ENCODE measurements at places on chromosomes 4 and X.

GRCh38 chr4:83926950-83927349 lies 391.0 kb downstream of the GPAT3 start:
- DNase-seq = no peak

GRCh38 chr4:165364452-165365080 lies 14.2 kb upstream of the CPE start:
- DNase-seq = no peak

GRCh38 chr4:39235696-39236095 lies 53.4 kb downstream of the WDR19 start:
- DNase-seq = no peak

DNA sequence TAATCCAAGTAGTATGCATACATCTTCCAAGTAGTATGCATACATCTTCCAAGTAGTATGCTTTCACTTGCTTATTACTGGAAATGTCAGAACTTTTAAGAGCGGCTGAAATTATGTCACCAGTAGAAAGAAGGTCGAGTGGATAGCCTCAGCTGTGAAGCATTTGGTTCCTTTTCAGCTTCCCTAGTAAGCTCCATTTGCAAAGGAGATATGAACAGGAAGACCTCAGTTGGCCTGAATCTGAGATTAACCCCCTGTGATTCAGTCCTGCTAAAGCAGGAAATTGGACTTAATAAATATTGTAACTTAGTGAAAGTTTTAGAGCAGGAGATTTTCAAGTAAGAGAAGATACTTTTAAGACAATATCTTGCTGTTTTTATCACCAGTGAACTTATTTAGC lies 48.1 kb downstream of the PCDH7 start:
- DNase-seq = no peak

GRCh38 chrX:107562482-107562881 lies 65.8 kb upstream of the PRPS1 start:
- DNase-seq = no peak

GRCh38 chr4:119048446-119048845 lies 87.2 kb upstream of the MYOZ2 start:
- DNase-seq = no peak

- no peak for DNase-seq
Measured at GRCh38 chr4:153616006-153616555, 68.0 kb upstream of the TLR2 start.

GRCh38 chr4:14916554-14917297 lies 85.6 kb upstream of the CPEB2 start:
- DNase-seq = no peak

DNA sequence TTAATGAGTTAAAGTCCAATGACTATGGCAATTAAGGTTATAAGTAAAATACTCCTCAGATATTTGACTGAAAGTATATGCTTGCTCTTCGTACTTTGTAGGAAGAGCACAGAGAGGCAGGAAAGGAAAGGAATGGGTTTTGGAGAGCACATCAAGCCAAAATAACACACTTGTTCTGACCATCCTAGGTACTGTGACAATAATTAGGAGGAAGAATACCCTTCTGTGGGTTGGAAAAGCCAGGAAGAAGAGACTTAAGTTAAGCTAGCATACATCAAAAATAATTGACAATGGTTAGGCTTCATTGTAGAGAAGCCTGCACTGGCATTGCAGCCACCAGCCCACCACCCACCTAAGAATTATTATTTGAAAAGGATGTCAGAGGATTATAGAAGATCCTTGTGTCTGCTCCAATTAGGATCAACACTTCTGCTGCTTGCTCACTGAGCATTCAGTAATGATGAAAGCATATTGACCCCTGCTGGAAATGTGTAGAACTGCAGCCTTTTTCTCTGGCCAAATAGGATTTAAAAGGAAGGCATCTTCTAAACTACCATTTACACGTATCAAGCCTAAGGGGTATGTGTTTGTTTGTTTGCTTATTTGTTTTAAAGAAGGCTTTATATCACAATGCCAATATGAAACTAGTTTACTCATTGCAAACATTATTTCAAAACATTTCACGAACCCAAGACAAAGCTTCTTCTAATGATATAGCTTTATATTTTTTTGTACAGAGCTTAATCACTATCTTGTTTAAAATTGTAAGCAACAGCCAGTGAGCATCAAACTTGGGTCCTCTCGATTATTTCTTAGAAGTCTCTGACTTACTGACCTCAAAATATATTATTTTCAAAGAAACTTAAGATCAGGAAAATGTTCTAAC lies 286.2 kb upstream of the TET2 start:
- DNase-seq = peak; percentile 71

GRCh38 chr4:147129687-147130086 lies 184.0 kb upstream of the TTC29 start:
- no peak for DNase-seq

DNA sequence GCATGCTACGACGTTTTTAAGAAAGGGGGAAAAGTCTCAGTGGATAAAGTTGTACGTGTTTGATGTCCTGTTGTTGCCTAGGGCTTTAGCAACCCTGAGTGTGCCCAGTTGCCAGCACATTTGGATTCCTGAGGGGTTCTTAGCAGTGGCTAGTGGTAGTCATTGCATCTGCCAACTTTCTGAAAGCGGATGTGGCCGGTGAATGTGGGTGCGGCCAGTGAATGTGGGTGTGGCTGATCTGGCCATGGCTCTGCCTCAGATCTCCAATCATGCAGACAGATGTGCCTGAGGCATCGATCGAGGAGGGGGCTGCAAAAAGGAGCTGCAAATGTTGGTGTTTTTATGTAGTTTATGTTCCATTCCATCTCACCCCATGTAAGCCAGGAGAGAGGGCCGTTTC lies 41.5 kb upstream of the FAT1 start:
- no peak for DNase-seq

GRCh38 chr4:25370242-25370641 lies 6.8 kb upstream of the ANAPC4 start:
- DNase-seq = no peak

GRCh38 chr4:105607876-105608275 lies 55.5 kb downstream of the ARHGEF38 start:
- DNase-seq = no peak

DNA sequence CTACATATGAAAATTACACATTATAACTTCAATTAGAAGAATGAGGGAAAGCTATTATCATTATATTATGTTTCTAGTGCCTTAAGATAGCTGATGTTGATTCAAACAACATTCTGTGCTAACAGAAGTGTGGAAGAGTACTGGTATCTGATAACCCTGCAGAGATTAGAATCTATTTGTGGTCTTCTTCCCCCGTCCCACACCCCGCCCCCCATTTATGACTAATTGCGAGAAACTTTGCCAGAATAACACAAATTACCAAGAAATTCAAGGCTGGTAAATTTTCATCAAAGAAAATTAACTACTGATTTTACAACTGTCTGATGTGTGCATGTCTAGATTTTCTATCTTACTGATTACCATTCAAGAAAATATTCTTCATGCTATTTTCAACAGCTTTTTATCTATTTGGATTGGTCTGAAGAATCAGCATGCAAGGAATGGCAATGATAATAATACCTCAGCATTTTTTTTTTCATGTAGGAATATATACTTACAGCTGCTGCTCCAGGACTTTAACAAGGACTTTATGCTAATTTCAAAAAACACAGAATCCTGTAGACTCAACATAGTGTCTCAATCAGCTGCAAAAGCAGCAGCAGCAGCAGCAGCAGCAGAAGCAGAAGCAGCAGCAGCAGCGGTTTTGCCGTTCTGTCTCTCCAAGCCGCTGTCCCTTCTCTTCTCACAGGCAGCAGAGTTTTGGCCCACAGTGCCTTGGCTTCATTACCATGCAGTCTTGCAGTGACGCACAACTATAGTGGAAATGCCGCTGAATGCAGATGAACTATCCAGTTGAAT lies 126.7 kb downstream of the FRYL start:
- DNase-seq = peak; percentile 33

DNA sequence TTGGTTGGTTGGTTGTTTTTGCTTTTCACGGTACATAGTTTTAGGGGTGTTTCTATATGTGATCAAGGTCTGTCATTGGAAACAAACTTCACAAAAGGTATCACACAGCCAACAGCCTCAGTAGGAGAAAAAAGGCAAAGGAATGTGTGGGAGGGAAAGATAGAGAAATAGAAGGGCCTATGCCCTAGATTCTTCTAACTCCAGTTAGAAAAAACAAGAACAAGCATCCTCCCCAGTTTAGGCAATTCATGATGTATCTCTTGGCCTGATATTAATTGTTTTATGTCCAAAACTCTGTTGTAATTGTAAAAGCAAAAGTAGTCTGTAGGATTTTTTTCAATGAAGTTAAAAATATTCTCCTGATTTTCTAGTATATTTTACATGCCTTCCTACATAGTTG lies 192.4 kb upstream of the EDNRA start:
- DNase-seq = no peak

- DNase-seq = no peak
Measured at GRCh38 chr4:124449881-124450280, 262.7 kb downstream of the ANKRD50 start.

- DNase-seq = no peak
Measured at GRCh38 chr4:178595500-178596138, 1153.4 kb upstream of the AGA start.

DNA sequence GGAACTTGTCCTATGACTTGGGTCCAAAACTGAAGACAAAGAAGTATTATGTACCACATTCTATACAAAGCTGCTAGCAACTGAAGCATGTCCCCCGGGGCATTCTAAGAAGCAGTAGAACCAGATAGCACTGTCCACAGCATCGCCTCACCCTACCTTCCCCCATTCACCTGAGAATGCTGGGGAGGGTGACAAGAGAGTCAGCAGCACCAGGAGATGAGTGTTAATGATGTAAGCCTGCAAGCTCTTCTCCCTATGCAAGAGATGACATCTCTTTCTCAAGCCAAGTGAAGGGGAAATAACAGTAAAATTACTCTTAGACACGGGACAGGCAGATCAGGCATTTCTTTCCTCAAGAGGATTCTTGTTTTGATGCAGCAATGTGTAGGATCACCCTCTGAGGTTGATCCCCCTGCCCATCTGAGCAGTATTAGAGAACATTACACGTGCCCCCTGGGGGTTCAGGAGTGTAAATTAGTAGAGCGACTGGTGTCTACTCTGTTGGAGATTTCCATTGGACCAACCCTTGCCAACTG lies 13.9 kb upstream of the TLR1 start:
- no peak for DNase-seq

DNA sequence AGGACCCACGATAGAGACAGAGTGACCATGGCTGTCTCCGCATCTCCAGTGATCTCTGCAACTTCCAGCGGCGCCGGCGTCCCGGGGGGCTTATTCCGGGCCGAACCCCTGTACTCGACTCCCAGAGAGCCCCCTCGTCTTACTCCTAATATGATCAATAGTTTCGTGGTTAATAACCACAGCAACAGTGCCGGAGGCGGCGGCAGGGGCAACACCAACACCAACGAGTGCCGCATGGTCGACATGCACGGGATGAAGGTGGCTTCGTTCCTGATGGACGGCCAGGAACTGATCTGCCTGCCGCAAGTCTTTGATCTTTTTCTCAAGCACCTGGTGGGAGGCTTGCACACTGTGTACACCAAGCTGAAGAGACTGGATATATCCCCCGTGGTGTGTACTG lies 343 bp downstream of the DACH2 start:
- peak; percentile 3 for DNase-seq

GRCh38 chrX:133608406-133608805 lies 193.1 kb upstream of the GPC4 start:
- DNase-seq = peak; percentile 15

GRCh38 chr4:2761035-2761923 lies 5.1 kb upstream of the TNIP2 start:
- peak; percentile 88 for DNase-seq

GRCh38 chrX:87338510-87338909 lies 179.1 kb upstream of the KLHL4 start:
- peak; percentile 53 for DNase-seq

- DNase-seq = peak; percentile 12
Measured at GRCh38 chrX:74931214-74931613, 6.0 kb upstream of the NEXMIF start.

- no peak for DNase-seq
Measured at GRCh38 chr4:32226204-32226603, 1506.0 kb downstream of the PCDH7 start.

GRCh38 chr4:53840643-53841042 lies 223.8 kb downstream of the CHIC2 start:
- no peak for DNase-seq

DNA sequence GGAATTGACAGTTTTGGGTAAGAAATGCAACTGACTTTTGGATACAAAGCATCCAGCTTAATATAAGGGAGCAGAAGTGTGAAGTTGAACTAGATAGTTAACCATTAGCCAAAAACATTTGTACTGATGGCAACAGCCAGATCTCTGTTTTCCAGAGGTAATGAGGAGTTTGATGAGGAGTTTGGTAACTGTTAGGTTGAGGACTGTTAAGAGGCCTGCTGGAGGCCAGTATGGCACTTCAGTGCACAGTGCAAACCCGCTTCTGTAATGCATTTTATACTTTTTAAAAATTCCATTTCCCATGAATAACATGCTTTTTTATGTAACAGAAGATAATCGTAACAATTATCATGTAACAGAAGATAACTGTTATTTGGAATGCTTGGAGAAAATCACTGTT lies 30.0 kb downstream of the CDKL5 start:
- no peak for DNase-seq

- peak; percentile 52 for DNase-seq
Measured at GRCh38 chr4:147683188-147683591, 773 bp downstream of the PRMT9 start.

DNA sequence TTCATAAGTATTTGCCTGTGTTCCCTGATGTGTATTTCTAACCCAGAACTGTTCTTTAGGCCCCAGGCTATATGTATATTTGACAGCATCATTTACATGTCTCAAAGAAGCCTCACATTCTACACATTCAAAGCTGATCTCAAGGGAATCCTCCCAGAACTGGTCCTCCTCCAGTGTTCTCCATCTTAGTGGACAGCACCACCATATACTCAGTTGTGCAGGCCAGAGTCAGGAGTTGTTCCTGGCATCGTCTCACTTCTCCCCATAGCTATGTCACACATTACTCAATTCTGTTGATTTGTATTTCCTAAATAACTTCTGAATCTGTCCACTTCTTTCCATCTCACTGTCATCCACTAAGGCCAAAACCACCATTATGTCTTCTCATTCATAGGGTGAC lies 82.8 kb upstream of the TRPC3 start:
- DNase-seq = no peak

DNA sequence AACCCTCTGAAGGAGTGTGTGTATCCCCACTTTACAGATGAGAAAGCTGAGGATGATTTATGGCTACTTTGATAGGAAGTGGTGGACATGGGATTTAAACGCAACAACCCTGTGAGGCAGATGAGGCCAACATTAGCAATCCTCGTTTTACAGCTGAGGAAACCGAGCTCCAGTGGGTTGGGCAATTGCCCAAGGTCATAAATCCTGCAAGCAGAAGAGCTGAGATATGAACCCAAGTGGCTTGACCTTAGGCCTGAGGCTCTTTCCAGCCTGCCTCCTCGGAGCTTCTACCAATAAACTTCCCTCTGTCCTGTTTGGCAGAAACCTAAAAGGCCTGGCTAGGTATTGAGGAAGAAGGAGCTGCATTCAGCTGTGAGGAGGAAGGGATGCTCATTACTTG lies 185.5 kb upstream of the RBPJ start:
- DNase-seq = no peak

- no peak for DNase-seq
Measured at GRCh38 chrX:86845101-86845500, 672.5 kb upstream of the KLHL4 start.

- no peak for DNase-seq
Measured at GRCh38 chr4:182062458-182062857, 180.7 kb upstream of the TENM3 start.

- no peak for DNase-seq
Measured at GRCh38 chrX:50471390-50471789, 765 bp upstream of the DGKK start.

GRCh38 chrX:6226596-6227452 lies 1.8 kb downstream of the NLGN4X start:
- no peak for DNase-seq

GRCh38 chrX:9678215-9678965 lies 87.3 kb downstream of the GPR143 start:
- no peak for DNase-seq
